ENCODE measurements at places on chromosomes 5 and 9.

DNA sequence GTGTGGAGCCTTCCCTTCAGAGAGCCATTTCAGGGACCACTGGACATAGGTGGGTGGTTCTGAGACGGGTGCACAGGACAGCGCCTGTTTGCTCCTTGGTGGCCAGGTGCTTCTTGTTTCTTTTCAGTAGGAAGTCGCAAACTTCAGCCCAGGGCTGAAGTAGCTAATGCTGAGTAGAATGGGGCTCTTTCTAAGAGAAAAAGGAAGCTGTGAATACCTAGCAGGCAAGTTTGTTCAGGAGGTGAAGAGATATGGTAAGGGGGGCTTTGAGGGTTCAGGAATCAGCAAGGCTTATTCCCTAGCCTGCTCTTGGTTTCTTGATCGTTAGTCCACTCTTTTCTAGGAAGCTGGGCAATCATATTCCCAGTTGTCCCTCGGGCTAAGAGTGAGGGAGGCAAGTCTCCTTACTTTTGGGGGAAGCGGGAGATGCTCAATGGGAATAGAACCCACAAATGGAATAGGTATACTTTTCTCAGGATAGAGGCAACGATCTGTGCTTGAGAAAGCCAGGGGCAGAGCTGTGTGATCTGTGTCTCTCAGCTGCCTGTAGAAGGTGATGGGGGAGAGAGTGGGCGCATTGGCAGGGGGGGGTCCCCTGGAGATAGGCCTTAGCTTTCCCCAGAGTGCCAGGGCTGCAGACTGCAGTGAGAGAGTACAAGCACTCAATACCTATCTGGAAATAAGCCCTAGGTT lies 1.9 kb upstream of the PURA start:
- DNase-seq = no peak

DNA sequence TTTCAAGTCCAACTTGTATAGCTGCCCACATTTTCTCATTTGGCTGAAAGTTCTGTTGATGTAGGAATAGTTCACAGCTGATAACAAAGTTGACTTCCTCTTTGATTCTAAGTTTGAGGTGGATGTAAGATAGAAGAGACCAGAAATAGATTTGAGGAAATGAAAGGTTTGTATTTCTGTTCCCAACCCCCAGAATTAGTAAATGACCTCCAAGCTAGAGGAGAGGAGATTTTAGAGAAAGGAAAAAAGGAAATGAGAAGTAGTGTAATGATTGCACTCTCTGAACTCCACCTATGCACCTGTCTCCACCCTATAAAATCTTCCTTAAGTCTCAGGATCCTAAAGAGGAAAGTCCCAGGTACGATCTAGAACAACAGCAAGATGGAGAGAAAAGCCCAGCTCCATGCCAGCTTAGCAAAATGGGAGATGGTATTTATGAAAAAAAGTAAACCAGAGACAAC lies 130.4 kb upstream of the POC5 start:
- no peak for DNase-seq

DNA sequence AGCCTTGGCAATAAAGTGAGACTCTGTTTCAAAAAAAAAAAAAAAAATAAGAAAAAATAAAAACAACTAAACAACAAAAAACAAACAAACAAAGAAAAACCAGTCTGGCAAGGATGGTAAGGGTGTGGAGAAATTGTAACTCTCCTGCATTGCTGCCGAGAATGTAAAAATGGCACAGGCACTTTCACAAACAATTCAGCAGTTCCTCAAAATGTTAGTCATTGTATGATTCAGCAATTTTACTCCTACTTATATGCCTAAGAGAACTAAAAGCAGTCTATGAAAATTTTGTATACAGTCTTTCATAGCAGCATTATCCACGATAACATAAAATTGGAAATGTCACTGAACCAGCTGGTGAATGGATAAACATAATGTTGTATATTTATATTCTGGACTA lies 280.4 kb downstream of the CDH9 start:
- DNase-seq = no peak

GRCh38 chr5:139417214-139417613 lies 13.3 kb upstream of the SPATA24 start:
- no peak for DNase-seq

GRCh38 chr9:106958955-106959657 lies 96.1 kb downstream of the ZNF462 start:
- DNase-seq = no peak

DNA sequence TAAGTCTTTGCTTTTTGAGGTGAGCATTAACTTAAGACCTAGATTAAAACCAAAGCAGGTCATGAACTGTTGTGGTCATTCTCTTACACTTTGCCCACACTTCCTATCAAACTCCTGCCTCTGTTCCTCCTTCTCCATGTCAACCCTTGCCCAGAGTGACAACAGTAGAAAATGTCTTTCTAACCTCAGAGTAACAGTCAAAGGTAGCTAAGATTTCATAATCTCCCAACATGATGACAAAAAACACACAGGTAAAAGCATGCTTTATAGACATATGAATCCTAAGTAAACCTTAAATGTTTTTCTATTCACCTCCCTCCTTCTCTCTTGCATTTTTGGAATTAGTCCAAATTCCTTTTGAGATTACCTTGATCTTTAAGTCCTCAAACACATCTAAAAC lies 422.3 kb downstream of the SPATA31D1 start:
- no peak for DNase-seq

DNA sequence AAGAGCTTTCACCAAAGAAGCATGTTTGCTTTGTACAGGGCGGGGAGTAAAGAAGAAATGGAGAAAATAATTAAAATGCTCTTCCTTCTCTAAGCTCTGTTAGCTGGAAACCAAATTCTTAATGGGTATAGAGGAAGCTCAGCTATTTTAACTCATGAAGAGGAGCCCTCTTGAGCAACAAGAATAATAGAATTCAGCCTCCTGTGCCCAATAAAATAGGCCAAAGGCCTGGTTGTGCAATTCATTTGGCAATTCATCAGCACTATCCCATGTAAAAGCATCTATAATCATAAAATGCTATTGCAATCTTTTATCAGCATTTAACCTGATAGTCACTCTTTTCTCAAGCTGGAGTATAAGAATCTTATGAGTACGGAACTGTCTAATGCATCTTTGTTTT lies 133.6 kb upstream of the CDH6 start:
- no peak for DNase-seq

DNA sequence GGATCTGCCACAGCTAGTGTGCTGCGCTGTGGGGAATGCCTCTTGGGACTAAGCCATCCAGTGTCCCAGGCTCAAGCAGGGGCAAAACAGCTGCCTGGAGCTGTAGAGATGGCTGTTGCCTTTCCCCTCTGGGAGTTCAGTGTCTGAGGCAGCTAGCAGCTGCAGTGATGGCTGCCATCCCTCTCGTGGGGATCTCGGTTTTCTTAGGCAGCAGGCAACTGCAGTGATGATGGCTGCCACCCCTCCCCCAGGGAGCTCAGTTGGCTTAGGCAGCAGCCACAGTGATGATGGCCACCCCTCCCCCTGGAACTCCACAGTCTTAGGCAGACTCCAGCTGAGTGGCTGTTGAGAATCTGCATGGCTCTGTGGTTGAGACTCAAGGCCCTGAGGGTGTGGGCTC lies 1389.2 kb upstream of the NUDT12 start:
- DNase-seq = no peak

- peak; percentile 65 for DNase-seq
Observed at GRCh38 chr5:17000291-17000939, 64.3 kb upstream of the MYO10 start.

- DNase-seq = no peak
Observed at GRCh38 chr9:128096616-128097536, 28.8 kb downstream of the SLC25A25 start.

GRCh38 chr9:32665101-32665500 lies 29.6 kb upstream of the TAF1L start:
- DNase-seq = no peak

DNA sequence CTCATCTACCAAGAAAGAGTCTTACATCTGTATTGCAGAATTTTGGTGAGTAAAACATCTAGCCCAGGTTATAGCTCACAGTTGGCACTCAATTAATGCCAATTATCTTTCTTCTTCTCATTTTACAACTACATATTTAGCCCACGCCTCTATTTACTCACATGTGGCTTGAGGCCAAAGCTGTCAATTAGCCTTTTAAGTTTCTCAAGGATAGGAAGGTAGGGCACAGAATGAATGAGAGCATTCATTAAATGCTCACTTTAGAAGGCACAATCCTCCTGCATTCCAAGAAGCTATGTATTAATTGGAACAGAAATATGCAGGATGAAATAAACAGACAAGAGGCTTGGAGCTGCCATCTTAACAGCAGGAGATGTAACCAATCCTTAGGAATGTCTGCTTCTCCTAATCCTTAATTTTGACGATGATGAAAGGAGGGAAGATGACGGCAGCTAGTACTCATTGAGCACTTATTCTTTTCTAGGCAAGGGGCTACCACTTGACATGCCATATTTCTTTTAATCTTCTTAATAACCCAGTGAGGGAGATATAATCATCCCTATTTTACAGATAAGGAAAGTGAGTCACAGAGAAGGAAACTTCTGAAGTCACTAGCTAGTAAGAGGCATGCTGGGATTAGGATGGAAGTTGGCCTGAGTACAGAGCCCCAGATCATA lies 30.8 kb upstream of the PANK3 start:
- no peak for DNase-seq

DNA sequence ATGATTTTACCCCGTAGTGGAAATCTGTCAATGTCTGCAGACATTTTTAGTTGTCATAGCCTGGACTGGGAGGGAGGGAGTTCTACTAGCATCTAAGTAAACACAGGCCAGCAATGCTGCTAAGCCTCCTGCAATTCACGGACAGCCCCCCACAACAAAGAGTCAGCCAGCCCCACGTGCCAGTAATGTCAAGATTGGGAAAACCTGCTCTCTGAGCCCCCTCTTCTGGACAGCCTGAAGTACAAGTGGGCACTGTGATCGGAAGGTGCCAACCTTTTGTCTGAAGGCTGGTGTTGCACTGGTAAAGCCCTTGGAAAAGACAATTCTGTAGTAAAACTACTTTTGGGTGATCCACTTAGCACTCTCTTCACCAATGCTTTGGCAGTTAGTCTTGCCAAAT lies 154.5 kb downstream of the TARS1 start:
- DNase-seq = no peak

- no peak for DNase-seq
Observed at GRCh38 chr5:61667525-61668218, 335.6 kb downstream of the ZSWIM6 start.

Data from AG08396 (cell line).